ENCODE measurements at places on chromosomes 16 and 17. TPM values are rescaled to one million over a fixed set of nuclear protein-coding genes. Genes with fewer than 3 reads are reported as not detected.

CMTM2 gene
- not detected for total RNA-seq

DNA sequence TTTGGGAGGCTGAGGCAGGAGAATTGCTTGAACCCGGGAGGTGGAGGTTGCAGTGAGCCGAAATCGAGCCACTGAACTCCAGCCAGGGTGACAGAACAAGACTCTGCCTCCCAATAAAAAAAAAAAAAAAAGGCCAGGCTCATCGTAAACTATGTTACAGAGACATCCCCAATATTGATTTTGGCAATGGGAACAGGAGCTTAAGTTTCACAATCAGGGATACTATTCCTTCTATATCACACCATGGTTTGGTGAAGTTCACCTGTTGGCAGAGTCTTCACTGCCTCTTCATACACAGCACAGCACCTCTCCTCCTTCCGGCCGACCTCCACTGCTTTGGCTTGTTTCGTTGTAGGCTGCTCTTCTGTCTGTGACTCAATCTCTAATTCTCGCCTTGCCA is 21.2 kb downstream of the UTP6 start:
- no peak for DNase-seq
- H3K4me1 ChIP-seq, result no peaks in the 10 kb centered on the region
- H3K27ac ChIP-seq, result no peak overlapping the region
- no peak overlapping the region for H3K4me3 ChIP-seq
- H3K27me3 ChIP-seq, result no peaks in the 10 kb centered on the region
- peaks cover 57% of the 10 kb centered on the region for H3K36me3 ChIP-seq

- no peak for DNase-seq
- no peaks in the 10 kb centered on the region for H3K27me3 ChIP-seq
Observed at GRCh38 chr17:50793007-50793406, 25.7 kb upstream of the ANKRD40CL start.

- no peak for DNase-seq
- no peak overlapping the region for H3K4me3 ChIP-seq
- peaks cover 3% of the 10 kb centered on the region for H3K4me1 ChIP-seq
Observed at GRCh38 chr16:57098188-57098841, 5.9 kb downstream of the CPNE2 start.

DNA sequence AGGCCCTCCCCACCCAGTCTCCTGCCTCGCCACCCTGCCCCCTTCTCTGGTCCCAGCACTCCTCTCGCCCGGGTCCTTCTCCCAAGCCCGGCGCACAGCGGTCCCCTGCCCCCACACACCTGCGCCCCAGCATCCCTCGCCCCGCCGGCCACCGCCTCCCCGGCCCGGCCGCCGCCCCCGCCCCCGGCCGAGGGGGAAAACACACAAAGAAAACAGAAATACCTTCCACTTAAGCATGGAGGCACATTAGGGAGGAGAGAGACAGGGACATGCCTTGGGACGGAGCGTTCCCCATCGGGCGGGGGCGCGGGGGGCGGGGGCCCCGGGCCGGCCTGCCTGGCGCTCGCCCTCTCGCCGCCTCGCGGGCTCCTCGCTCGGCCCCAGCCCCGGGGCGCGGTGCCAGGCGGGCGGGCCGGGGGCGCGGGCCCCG is 326 bp downstream of the SRCIN1 start:
- no peak for DNase-seq
- no peaks in the 10 kb centered on the region for H3K36me3 ChIP-seq
- H3K4me1 ChIP-seq, result peaks cover 17% of the 10 kb centered on the region
- peak overlapping the region; percentile 53 for H3K4me3 ChIP-seq

DNA sequence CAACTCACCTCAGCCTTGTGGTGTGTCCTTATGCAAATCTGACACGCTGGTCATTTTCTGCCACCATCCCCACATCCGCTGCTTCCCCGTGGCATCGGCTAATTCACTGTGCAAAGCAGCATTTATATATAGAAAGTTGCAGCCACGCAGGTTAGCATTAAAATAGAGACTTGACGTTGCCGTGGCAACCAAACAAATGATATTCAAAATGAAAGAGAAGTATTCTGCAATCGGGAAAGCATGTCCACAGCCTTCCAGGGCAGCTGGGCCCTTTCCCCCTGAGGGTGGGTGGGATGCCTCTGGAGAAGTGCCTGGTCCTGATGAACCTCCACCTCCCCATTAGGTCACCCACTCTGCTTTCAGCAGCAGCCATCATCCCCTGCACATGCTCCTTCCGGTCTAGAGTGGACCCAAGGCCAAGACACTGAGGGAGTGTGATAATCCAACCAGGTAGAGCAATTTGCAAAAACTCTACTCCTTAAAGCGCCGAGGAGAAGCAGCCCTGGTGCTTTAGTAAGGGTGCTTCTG is 138.7 kb downstream of the GAS7 start:
- no peaks in the 10 kb centered on the region for H3K36me3 ChIP-seq
- no peaks in the 10 kb centered on the region for H3K4me1 ChIP-seq
- H3K27me3 ChIP-seq, result no peaks in the 10 kb centered on the region
- H3K27ac ChIP-seq, result no peak overlapping the region
- no peak overlapping the region for H3K4me3 ChIP-seq

GRCh38 chr17:78255029-78255656 is 23.7 kb downstream of the TMEM235 start:
- H3K36me3 ChIP-seq, result no peaks in the 10 kb centered on the region
- H3K27me3 ChIP-seq, result no peaks in the 10 kb centered on the region
- H3K4me1 ChIP-seq, result peaks cover 59% of the 10 kb centered on the region
- peak overlapping the region; percentile 98 for H3K27ac ChIP-seq
- H3K4me3 ChIP-seq, result no peak overlapping the region

AXIN2 gene
- total RNA-seq, result 35.4 TPM

DNA sequence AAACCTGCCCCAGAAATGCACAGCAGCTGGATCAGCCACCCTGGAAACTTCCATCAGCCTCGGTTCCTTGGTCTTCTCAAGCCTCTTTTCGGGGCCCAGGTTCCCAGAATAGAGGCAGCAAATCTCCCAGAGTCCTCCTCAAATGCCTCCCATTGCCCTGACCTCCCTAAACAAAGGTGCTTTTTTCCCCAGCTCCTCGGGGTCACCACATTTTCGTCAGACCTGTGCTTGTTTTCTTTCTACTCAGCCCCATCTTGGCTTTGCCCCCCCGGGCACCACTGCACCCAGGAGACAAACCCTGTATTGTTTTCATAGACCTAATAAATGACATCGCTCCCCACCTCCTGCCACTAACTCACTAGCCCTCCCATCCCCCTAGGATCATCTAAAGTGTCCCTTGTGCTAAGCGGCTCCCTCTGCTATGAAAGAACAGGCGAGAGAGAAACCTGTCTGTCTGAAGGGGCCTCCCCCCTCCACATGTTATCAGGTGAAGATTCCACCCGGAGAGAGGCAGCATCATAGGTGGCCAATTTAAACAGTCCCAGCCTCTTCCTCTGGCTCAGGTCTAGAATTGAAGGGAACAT is 451.1 kb downstream of the SOX9 start:
- no peak for DNase-seq
- peaks cover 16% of the 10 kb centered on the region for H3K4me1 ChIP-seq
- H3K36me3 ChIP-seq, result no peaks in the 10 kb centered on the region

TVP23A gene
- total RNA-seq, result 2.0 TPM

- H3K4me3 ChIP-seq, result no peak overlapping the region
- no peaks in the 10 kb centered on the region for H3K36me3 ChIP-seq
- peak overlapping the region; percentile 13 for H3K27ac ChIP-seq
- peaks cover 20% of the 10 kb centered on the region for H3K4me1 ChIP-seq
- DNase-seq, result no peak
- H3K27me3 ChIP-seq, result no peaks in the 10 kb centered on the region
Observed at GRCh38 chr17:66349521-66350254, 47.3 kb downstream of the PRKCA start.

PRDM7 gene
- not detected for total RNA-seq

- H3K36me3 ChIP-seq, result no peaks in the 10 kb centered on the region
- no peaks in the 10 kb centered on the region for H3K27me3 ChIP-seq
- no peak for DNase-seq
- H3K27ac ChIP-seq, result no peak overlapping the region
- H3K4me1 ChIP-seq, result no peaks in the 10 kb centered on the region
- H3K4me3 ChIP-seq, result no peak overlapping the region
Observed at GRCh38 chr16:10782628-10783027, 36.0 kb downstream of the TVP23A start.

SRL gene
- total RNA-seq, result 51.1 TPM

ESRP2 gene
- total RNA-seq, result 2.8 TPM

GRCh38 chr17:55692276-55692675 is 30.4 kb downstream of the TMEM100 start:
- no peak overlapping the region for H3K4me3 ChIP-seq
- H3K27me3 ChIP-seq, result no peaks in the 10 kb centered on the region
- no peak for DNase-seq
- H3K4me1 ChIP-seq, result peaks cover 16% of the 10 kb centered on the region
- H3K36me3 ChIP-seq, result no peaks in the 10 kb centered on the region

- H3K4me1 ChIP-seq, result peaks cover 25% of the 10 kb centered on the region
- H3K27me3 ChIP-seq, result no peaks in the 10 kb centered on the region
- no peak overlapping the region for H3K4me3 ChIP-seq
- peak; percentile 49 for DNase-seq
- peak overlapping the region; percentile 59 for H3K27ac ChIP-seq
- no peaks in the 10 kb centered on the region for H3K36me3 ChIP-seq
Observed at GRCh38 chr17:17024778-17025300, 17.4 kb upstream of the MPRIP start.

ERI2 gene
- 26.9 TPM for total RNA-seq
